ENCODE measurements at places on chromosomes 6 and 20.

DNA sequence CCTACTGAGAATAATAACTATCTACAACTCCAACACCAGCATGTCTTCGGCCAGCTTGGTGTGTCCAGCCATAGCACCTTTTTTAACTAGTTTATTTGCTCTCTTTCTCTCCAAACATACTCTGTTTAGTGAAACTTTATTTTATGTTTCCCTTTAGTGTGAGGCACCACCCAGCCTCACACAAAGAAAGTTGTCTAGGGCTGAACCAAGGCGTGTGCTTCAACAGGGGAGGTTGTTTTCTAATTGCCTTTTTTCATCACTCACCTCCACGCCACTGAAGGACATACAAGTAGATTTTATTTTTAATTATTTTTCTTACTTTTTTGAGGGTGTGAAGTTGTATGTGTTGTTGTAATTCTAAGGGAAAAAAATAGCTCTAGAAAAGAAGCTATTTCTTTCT lies 125.6 kb upstream of the MARCKS start:
- H3K27me3 ChIP-seq = no peaks in the 10 kb centered on the region
- no peaks in the 10 kb centered on the region for H3K4me1 ChIP-seq
- DNase-seq = no peak

DNA sequence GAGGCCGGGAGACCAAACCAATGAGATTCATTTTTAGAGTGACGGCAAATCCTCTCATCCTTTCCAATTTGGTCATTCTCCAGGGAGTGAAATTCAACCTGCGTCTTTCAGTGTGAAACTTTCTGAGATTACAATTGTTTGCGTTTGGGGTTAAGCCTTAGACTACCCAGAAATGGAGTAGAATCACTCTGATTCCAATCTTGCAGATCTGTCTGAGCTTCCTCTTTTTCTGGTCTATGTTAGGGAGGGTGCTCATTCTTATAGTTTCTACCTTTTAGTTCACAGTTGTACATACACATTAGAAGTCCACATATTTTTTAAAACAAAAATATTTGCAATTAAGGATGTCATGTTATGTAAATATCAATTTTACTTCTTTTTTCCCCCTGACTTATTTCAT lies 183.0 kb upstream of the PHACTR1 start:
- no peaks in the 10 kb centered on the region for H3K27me3 ChIP-seq
- H3K4me3 ChIP-seq = no peak overlapping the region
- no peak for DNase-seq

DNA sequence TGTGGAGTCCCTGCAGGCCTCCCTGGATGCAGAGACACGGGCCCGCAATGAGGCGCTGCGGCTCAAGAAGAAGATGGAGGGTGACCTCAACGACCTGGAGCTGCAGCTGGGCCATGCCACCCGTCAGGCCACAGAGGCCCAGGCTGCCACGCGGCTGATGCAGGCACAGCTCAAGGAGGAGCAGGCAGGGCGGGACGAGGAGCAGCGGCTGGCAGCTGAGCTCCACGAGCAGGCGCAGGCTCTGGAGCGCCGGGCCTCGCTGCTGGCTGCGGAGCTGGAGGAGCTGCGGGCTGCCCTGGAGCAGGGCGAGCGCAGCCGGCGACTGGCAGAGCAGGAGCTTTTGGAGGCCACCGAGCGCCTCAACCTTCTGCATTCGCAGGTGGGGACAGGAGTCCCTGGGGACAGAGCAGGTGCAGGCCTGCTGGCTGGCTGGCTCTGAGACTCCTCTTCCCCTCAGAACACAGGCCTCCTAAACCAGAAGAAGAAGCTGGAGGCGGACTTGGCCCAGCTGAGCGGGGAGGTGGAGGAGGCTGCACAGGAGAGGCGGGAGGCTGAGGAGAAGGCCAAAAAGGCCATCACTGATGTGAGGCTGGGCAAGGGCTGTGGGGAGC lies 44.7 kb downstream of the MYH7B start:
- H3K27ac ChIP-seq = no peak overlapping the region
- no peaks in the 10 kb centered on the region for H3K27me3 ChIP-seq
- no peak for DNase-seq
- no peaks in the 10 kb centered on the region for H3K4me1 ChIP-seq
- peaks cover 44% of the 10 kb centered on the region for H3K36me3 ChIP-seq

DNA sequence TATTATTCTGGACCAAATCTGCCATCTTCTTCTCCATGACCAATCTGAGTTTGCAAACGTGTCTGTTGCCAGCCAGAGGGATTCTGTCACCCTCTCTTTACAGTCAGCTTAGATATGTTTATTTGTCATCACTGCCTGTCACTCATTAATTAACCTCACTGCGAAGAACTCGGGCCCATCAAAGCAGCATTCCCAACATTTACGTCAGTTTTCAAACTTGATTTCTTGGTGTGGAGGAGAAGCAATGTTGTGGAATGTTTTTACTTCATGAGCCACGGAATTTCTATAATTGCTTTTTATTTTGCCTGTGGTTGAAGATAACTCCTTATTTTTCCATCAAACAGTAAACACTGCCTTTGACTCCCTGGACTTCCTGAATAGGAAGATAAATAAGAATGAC lies 91.8 kb upstream of the CNKSR3 start:
- no peak overlapping the region for H3K4me3 ChIP-seq
- no peak for DNase-seq
- no peaks in the 10 kb centered on the region for H3K27me3 ChIP-seq
- H3K27ac ChIP-seq = no peak overlapping the region
- H3K4me1 ChIP-seq = peaks cover 23% of the 10 kb centered on the region
- no peaks in the 10 kb centered on the region for H3K36me3 ChIP-seq

DNA sequence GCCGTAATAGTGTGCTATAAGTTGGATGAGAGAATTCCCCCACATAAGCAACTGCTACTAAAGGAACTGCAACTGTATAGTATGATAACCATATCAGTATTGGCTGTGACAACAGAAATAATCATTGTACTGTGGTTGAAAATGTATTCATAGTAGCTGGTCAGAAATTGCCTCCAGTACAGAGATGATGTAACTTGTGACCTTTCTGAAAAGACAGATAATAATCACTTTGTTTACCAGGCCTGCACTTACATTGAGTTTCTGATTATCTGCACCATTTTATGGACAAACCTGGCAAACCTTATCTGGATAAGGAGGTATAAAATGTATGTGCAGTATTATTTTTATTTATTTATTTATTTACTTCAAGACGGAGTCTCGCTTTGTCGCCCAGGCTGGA lies 19.0 kb downstream of the CFAP206 start:
- no peak for DNase-seq
- no peaks in the 10 kb centered on the region for H3K4me1 ChIP-seq
- H3K4me3 ChIP-seq = no peak overlapping the region
- H3K27ac ChIP-seq = no peak overlapping the region
- no peaks in the 10 kb centered on the region for H3K27me3 ChIP-seq
